Lung (tissue), 17 donors: ENCODE measurements at places on chromosomes 3 and 15. TPM values are rescaled to one million over a fixed set of nuclear protein-coding genes. Genes with fewer than 3 reads are reported as not detected.

The SENP7 gene
- polyA plus RNA-seq = 10.8 TPM

The RAB6B gene
- 3.0 TPM for polyA plus RNA-seq

- peak; percentile 93 for DNase-seq
Observed at GRCh38 chr3:78986416-78987101, 781.2 kb downstream of the ROBO1 start.

GRCh38 chr15:98684436-98684835, 36.1 kb downstream of the IGF1R start:
- DNase-seq = peak; percentile 73

DNA sequence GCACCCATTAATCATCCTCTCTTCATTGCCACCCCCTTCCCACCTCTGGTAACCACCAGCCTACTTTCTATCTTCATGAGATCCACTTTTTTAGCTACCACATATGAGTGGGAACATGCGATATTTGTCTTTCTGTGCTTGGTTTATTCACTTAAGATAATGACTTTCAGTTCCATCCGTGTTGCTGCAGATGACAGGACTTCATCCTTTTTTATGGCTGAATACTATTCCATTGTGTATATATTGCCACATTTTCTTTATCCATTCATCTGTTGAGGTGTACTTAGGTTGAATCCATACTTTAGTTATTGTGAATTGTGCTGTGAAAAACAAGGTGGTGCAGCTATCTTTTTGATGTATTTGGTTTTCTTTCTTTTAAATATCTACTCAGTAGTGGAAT, 53.3 kb upstream of the NR2C2 start:
- no peak for DNase-seq
